ENCODE measurements at places on chromosomes 13 and 19.

DNA sequence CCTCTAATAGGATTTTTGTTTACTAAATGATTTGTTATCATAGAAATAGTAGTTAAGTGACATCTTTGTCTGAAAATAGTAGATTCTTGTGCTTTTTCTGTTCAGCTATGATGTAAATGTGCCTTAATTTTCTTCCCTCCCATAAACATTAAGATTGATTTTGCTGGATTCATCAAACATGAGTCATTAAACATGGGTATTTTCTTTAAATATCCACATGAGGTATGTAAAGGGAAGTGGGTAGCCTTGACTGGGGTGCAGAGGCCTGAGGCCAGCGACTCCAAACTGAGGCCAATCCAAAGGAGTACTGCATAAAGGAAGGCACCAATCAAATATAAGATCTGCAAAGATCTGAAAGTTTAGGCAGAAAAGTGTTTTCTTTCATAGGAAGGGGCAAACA is 3.7 kb downstream of the ZNF136 start:
- no peak for DNase-seq

DNA sequence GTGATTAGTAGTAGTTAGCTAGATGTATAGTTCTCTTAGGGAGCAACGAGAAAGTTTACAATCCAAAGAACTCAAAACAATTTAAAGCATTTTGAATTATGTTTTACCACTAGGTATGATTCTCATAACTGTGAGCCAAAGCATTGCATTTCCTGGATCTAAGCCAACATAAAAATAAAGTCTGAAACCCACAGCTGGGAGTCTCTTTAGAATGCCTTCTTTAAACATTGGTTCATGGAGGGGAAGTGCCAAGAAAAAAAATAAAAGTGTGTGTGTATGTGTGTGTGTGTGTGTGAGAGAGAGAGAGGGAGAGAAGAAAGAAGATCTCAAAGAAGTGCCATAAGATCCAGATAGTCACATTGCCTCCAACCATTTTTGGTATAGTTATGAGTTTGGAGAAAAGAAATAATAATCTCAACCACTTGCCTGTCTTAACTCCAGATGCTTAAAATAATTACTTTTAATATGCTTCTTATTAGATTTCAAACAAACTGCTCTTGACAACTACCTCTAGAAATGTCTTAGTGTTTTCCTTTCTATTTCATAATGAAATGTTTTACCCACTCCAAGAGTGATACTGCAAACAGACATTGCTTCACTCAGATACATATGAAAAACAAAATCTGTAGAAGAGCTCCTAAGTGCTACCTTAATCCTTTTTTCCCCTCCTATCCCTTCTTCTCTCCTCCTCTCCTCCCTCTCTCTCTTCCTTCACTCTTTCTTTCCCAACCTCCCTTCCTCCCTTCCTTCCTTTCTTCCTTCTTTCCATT is 554.1 kb downstream of the KCTD12 start:
- DNase-seq: peak; percentile 13

DNA sequence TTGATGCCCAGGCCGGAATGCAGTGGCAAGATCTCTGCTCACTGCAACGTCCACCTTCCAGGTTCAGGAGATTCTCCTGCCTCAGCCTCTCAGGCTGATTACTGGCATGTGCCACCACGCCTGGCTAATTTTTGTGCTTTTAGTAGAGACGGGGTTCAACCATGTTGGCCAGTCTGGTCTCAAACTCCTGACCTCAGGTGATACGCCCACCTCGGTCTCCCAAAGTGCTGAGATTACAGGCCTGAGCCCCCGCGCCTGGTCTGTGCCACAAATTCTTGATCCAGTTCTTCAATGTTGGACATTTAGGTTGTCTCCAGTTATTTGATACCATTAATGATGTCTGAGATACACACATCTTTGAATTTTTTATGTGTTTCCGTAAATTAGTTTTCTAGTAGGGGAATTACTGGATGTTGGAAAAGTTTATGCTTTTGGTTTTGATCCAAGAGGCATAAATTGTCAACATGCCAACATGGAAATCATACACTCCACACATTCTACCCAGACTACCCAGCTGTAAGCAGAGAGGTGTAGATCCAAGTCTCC is 525 bp upstream of the COG3 start:
- no peak for DNase-seq

GRCh38 chr13:84032116-84032515 is 149.8 kb upstream of the SLITRK1 start:
- no peak for DNase-seq

DNA sequence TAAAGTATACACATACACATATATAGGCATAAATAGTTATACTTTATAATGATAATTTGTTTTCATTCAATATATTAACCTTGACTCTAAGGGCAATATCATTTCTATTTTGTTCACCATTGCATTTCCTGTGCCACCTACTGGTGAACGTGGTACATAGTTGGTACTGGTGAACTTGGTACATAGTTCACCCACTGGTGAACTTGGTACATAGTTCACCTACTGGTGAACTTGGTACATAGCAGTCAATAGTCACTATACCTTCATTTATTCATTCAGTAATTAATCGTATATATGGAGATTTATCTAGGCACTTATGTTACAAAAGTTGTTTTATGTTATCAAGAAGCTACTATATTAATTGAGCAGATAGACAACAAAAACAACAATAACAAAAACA is 172.6 kb upstream of the ATXN8OS start:
- peak; percentile 25 for DNase-seq

DNA sequence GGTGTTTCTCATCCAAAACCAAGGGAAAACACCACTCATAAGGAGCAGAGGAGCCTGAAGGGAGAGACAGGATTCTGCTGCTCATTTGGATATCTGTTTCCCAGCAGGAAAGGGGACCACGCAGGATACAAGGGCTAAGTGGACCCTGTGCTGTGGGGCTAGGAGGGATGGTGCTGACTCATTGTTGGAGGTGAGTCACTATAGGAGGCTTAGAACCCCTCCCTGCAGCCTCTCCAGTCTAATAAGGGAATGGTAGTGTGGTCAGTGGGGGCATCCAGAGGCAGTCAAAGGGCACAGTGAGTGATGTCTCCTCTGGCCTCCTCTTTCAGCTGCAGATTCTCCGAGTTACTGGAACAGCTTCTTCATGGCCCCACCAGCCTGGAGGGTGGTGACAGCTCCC is 442.3 kb downstream of the TUBA3C start:
- DNase-seq: no peak

- no peak for DNase-seq
Measured at GRCh38 chr19:17623224-17623935, 64.8 kb downstream of the UNC13A start.

DNA sequence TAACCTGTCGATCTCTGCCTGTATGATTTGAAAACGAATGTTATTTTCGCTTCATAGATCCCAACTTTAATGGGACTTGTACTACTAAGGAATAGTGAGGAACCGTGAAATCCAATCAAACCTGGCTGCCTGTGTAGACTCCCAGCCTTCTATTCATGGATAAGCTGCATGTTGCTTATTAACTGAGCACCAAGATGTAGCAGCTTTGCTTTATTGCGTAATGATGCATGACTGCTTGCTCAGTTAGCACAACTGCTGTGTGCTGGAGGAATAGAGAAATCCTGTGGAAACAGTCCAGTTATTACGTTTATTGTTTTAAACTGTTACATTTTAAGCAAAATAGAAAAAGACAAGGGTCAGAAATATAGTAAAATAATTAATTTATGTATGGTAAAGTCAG is 108.2 kb downstream of the SHISA2 start:
- DNase-seq: no peak

DNA sequence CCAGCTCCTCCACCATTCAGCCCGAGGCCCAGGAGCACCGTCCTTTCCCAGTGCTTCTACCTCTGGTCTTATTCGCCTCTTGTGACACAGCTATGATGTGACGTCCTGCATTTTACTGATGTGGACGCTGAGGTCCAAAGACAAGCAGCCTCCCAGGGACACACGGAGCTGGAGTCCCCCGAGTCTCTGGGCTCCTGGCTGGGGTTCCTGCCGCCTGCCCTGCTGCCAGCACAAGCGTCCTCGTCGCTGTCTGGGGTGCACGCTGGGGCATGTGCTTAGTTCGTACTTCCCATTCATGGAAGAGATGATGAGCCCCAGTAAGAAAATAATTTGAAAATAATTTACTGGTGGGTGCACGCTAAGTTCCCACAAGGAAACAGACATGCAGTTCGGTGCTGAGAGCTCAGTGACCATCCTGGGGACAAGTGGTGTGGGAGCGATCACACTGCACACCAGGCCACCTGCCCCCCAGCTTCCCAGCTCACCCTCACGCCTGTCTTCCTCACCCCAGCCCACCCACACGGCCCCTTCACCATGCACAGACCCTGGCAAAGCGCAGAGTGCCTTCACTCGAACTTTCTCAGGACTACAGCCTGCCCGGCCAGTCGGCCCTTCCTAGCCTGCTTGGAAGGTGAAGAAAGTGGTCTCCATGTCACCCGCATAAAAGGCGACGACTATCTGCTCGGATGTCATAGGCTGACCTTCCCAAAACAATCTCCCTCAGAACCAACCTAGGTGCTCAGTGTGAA is 14.2 kb upstream of the CFAP97D2 start:
- no peak for DNase-seq

GRCh38 chr13:23350009-23350408 is 83.5 kb downstream of the SACS start:
- DNase-seq: no peak

GRCh38 chr13:45341799-45342500 is 967 bp upstream of the TPT1 start:
- DNase-seq: no peak

All from NCI-H1417 (cell line).